ENCODE measurements at places on chromosomes 11 and 22.

DNA sequence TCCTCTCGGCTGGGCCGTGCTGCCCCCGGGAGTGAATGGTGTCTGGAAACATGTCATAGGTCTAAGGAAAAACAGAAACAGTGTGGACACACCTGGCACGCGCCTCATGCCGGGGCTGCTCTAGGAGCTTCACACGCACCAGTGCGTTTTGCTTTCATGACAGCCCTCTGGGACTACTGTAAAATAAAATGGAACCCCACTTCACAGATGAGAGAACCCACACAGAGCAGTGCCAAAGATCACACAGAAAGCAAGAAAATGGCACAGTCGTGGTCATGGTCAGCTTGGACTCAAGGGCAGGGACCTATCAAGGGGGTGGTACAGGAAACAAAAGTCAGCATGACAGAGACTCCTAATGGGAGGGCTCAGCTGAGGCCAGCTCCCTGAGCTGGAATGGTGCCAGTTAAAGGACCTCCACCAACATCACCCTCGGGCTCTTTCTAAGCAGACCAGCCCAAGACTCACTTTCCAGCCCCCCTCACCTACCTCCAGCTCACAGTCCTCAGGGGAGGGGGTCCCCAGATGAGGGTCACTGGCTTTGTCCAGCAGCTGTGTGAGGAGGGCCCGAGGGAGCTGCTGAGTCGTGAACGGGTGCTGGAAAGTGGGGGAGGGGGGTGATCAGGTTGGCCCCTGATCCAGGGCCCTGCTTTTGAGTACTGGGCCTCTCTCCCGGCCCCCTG lies 3.3 kb downstream of the MAP4K2 start:
- no peak for DNase-seq

GRCh38 chr11:34344410-34344767 lies 13.4 kb downstream of the ABTB2 start:
- no peak for DNase-seq

DNA sequence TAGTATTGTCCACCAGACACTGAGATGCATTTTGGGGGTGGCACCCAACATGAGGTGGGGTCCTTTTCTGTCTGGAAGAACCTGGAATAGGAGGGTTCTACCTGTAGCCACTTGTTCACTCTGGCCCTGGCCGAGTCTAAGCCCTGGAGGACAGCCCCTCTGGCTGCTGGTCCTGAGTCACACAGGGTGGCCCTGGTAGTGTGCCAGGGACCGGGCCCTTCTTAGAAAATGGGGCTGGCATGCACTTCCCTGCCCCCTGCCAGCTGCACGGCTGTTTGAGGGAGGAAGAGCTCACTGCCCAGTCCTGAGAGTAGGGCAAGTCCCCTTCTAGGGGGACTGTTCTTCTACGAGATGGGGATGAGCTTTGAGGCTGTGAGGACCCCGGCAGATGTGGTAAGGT lies 2.2 kb downstream of the PLCB3 start:
- no peak for DNase-seq

- peak; percentile 33 for DNase-seq
Measured at GRCh38 chr11:62340269-62340901, 3.1 kb downstream of the ASRGL1 start.

DNA sequence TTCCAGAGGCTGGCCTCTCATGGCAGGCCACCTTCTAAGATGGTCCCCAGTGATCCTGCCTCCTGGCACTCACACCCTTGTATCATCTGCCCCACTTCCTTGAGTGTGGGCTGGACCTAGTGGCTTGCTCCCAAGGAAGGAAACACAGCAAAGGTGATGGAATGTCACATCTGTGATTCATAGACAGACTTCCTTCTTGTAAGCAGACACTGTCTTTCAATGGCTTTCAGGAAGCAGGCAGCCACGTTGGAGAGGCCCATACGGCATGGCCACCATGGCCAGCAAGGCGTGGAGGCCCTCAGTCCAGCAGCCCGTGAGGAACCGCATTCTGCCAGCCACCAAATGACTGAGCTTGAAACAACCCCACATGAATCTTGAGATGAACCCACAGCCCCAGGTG lies 11.3 kb downstream of the LMO1 start:
- no peak for DNase-seq

DNA sequence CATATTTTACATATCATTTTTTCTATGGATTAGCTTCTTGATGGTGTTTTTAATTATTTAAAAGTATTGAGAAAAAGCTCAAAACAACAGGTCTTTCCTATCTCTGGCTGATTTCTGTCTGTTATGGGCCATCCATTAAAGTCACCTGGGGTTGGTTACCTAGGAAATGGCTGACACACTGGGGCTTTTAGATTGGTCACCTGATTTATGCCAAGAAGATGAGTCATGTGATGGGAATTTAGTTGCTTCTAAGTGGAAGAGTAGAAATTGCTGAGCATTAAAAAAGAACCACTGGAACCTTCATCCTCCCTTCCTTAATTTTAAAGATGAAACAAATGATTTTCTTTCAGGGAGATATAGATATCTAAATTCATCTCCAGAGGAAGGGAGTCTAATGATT lies 48.8 kb upstream of the LARGE1 start:
- DNase-seq = no peak

DNA sequence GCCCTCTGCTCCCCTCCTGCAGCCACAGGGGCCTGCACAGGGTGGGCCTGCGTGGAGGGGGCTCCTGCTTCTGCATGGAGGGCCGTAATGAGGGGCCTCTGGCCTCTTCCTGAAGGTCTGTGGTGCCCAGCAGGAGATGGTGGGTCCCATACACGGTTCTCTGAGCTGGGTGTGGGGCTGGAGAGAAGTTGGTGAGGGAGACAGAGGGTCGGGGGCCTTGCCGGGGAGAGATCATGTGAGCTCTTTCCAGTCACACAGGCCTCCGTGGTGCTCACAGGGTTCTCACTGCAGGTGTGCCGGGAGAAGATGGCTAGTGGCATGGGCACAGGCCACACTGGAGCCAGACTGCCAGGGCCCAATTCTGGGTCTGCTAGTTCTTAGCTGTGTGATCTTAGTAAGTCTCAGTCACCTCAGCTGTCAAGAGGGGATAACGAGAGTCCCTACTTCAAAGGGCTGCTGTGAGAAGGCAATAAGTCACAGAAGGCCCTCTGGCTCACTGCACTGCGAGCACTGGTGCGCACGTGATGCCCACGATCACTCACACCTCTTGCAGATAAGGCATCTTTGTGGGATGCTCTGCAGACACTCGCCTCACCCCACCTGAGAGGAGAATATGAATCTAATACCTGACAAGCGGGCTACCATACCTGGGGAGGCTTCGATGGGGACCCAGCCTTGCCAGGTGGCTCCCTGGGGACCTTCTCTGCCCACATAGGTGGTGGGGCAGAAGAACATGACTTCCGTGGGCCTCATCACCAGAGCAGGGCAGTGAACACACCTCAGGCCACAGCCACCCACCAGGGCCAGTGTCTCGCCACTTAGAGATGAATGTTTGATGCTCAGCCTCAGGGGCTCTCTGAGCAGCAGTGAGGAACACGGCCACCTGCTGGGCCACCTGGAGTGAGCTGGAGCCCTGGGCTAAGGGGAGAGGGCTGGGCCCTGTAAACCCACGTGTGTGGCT lies 14.5 kb downstream of the KCNC1 start:
- DNase-seq = no peak

DNA sequence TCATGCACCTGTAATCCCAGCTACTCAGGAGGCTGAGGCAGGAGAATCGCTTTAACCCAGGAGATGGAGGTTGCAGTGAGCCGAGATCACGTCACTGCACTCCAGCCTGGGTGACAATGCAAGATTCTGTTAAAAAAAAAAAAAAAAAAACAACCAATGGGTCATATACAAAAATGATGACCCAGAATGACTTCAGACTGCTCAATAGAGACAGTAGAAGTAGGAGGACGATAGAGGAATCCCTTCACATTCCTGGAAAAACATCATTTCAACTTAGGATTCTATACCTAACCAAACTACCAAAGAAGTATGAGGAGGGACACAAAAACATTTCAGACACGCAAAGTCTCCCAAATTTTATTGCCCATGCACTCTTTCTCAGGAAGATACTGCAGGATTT lies 14.1 kb upstream of the CBX7 start:
- no peak for DNase-seq

DNA sequence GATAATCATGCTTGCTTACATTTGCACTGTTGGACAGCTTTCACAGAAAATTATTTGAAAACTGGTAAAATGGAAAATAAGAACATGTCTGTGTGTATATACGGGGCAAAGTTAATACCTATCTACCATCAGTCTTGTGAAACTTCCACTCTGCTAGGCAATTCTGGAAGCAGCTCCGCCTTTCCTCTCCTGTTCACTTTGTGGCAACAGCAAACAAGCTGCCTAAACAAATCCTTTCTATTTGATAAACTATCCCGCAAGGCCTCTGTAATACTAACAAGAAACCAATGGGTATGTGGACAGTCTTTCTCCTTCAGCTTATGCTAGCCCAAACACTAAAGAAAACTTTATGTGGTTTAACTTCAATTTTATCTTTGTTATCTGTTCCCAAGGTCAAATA lies 39.2 kb upstream of the RAPSN start:
- DNase-seq = no peak

GRCh38 chr11:64990222-64990923 lies 6.4 kb downstream of the BATF2 start:
- DNase-seq = no peak

- no peak for DNase-seq
Measured at GRCh38 chr22:32132126-32132525, 27.0 kb downstream of the C22orf42 start.

DNA sequence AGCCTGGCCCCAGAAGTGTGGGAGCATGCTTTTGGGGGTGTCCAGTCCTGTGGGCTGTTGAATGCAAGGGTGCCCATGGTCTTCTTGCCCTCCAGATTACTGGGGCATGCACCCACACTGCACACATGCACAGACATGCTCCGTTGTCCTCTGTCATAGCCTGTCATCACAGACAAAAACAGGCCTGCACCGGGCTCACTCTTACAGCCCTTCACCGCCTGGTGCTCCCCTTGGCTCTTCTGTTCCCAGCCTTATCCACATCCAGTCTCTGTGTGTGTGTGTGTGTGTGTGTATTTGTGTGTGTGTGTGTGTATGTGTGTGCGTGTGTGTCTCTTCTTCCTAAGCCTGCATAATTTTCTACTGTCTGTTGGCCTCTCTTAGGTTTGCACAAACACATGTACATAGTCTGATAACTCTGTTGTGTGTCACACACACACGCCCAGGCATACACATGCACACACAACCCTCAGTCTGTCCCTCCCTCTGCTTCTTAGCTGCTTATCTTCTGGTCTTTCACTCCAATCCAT lies 23.4 kb upstream of the NECTIN1 start:
- DNase-seq = no peak

GRCh38 chr22:22750335-22751042 lies 106.1 kb downstream of the GGTLC2 start:
- DNase-seq = no peak

DNA sequence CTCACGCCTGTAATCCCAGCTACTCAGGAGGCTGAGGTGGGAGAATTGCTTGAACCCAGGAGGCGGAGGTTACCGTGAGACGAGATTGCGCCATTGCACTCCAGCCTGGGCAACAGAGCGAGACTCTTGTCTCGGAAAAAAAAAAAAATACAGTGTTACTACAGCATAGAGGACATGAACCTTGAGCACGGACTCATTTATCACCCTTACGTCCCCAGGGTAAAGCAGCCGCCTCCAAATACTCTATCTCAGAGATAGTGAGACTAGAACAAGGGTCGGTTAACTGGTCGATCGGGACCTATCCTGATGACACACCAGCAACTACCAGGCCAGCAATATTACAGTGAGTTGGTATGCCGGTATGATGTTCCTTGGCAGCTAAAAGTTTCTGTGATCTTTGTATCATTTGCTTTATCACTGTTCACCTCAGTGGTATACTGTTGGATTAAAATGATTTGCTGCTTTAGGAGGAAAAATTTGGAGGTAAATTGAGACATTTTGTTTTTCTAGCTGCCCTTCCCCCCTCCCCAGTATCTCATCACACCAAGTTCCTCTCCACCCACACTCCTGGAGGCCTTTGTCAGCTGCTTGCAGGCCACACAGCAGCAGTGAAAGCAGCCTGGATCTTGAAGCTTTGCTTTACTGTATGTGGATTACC lies 7.0 kb upstream of the SIDT2 start:
- no peak for DNase-seq

DNA sequence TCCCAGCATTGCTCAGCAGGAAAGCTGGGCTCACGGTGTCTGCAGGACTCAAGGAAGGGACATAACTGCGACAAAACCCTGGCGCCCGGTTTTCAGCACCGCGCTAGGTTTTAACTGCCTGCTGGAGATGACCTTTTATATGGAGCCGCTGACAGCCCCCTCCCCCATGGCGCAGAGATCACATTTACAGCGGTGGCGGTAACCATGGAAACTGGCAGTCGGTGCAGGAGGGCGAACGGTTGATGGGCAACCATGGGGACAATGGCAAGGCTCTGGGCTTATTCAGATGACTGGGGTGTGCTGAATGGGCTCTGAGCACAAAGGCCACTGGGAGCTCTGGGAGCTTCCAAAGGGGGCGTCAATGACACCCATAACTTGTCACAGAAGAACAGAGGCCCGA lies 37.2 kb downstream of the CELSR1 start:
- no peak for DNase-seq

GRCh38 chr11:93773045-93773477 lies 11.0 kb upstream of the MED17 start:
- no peak for DNase-seq

DNA sequence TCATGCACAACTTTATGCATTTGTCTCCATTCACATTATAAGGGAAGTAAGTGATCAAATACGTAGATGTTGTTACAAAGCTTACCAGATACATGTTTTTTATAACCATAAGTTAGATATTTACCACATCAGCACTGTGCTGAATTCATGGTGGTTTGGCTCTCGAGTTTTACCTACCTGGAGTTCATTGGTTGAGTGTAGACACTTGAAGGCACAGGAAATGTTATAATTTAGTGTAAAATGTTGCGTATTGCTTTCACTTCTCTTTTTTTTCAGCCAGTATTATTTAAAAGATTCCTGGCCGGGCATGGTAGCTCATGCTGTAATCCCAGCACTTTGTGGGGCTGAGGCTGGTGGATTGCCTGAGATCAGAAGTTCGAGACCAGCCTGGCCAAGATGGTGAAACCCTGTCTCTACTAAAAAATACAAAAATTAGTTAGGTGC lies 53.1 kb upstream of the GRK2 start:
- no peak for DNase-seq

- no peak for DNase-seq
Measured at GRCh38 chr11:102234779-102235439, 82.4 kb upstream of the BIRC3 start.

DNA sequence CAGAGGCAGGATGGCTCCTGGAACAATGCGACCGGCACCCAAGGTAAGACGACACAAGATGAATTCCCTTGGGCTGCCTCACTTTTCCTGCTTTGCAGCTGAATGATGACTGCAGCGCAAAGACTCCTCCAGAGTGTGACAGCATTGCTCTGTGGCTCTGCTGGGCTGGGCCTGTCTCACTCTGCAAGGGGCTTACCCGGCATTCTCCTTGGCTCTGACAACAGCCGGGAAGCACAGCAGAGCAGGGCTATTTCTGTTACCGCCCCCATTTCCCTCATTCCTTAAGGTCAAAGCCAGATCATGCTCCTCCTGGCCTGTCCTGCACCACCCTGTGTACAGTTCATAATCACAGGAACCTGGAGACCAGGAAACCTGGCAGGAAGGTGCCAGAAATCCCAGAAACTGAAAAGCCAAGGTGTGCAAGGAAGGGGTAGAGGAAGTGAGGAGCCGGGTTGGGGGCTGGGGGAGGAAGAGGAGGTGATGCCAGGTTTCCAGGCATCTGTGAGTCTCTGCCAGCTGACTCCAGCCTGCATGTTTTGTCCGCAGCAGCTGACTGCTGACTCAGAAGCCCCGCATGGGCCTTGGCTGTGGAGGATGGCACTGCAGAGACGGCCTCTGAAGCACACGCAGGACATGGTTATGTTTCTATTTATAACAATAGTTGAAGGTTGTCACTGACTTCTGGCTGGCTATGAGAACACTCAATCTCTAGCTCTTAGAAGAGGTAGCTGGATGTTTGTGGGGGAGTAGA lies 113.6 kb downstream of the MICAL3 start:
- DNase-seq = no peak
